ENCODE measurements at places on chromosomes 4 and X.

DNA sequence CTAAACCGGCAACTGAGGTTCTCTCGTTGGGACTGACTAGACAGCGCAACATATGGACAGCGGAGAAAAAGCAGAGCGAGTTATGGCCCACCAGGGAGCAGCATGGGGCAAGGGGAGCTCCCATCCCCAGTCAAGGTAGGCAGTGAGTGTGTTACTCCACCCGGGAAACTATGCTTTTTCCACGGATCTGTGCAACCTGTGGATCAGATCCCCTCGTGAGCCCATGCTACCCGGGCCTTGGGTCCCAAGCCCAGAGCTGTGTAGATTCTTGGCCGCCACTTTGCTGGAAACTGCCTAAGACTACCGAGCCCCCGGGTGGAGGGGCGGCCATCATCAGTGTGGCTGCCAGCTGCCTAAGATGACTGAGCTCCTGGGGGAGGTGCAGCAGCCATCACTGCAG, 140.9 kb downstream of the PAPSS1 start:
- no peak for DNase-seq

- no peak for DNase-seq
Measured at GRCh38 chr4:7266525-7267292, 74.4 kb downstream of the SORCS2 start.

- no peak for DNase-seq
Measured at GRCh38 chr4:15362541-15362940, 65.3 kb upstream of the C1QTNF7 start.

DNA sequence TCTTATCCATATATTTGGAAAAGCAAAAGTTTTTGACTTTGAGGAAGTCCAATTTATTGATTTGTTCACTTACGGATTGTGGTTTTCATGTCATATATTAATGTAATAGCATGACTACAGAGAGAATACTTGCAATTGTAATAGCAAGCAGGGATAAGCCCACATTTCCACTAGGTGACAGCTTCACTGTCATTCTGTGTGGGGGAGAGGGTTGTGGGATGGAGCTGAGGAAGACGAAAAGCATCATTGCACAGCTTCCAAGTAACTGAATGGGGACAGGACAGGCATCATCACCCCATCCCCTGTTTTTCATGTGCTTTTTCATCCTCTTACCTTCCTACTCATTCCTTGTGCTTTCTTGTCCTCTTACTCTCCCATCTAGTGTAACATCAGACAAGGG, 31.4 kb downstream of the BEX3 start:
- DNase-seq: no peak

- no peak for DNase-seq
Measured at GRCh38 chr4:3523146-3523627, 9.0 kb downstream of the LRPAP1 start.

Data from activated CD4-positive, alpha-beta T cell treated with anti-CD3 and anti-CD28 coated beads, Interleukin-2, Interleukin-6, amounts not matched to agents 100 ng/mL and 50 ng/mL, durations not matched to agents 16 hours and 8 hours (primary cell).